Epithelial cell of esophagus (primary cell): ENCODE measurements at places on chromosomes 6 and 20.

GRCh38 chr6:36676141-36677058 lies 2.1 kb upstream of the CDKN1A start:
- DNase-seq: peak; percentile 87

DNA sequence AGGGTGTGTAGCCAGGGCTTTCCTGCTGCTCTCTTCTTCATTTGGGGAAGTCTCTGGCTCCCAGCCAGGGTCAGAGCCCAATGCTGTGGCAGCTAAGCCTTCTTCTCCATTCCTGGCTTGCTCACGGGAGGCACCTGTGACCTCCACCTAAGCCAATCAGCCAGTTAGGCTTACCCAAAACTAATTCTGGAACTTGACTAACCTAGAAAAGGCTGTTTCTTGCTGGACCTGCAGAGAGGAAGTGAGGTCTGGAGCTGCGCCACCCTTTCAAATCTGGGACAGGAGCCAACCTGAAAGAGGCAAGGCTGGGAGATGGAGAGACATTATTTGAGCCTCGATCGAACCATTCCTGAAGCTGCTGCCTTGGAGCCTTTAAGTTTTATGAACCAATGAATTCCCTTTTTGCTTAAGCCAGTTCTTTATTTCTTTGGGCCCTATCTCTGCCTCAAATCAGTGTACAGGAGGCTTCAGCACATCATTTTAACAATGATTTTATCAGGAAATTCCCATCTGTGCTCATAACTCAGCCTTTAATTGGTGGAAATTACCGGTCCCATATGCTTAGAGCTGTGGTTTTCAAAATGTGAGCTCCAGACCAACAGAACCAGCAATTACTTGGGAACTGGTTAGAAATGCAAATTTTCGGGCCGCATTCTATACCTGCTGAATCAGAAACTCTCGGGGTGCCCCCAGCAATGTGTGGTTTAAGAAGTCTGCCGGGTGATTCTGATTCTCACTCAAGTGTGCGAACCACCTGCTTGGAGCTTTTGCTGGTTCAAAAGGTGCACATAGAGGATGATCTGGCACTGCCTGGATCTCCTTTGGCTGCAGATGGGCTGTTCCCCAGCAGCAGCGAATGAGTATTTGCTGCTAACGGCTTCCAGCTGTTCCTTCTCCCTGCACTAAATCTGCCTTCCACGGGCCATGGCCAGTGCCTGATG lies 97.4 kb upstream of the RNF24 start:
- DNase-seq: peak; percentile 43

- DNase-seq: no peak
Measured at GRCh38 chr6:43150051-43150751, 20.9 kb upstream of the SRF start.

DNA sequence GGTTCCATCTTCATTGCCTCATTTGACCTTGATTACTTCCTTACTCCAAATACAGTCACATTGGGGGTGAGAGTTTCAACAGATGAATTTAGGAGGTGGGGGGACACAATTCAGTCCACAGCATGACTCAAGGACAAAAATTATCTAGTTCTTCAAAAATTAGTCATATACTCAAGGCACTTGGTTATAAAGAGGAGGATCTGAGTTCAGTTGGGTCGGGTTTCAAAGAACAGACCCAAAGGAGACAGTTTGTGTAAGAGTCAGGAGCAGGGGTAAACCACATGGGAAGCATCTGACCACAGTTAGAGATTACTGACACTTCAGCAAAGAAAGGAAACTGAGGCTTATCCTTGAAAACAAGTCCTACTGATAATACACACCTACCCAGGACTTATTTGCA lies 138.0 kb downstream of the TBC1D7 start:
- no peak for DNase-seq

GRCh38 chr6:54817834-54818233 lies 28.7 kb upstream of the FAM83B start:
- no peak for DNase-seq

DNA sequence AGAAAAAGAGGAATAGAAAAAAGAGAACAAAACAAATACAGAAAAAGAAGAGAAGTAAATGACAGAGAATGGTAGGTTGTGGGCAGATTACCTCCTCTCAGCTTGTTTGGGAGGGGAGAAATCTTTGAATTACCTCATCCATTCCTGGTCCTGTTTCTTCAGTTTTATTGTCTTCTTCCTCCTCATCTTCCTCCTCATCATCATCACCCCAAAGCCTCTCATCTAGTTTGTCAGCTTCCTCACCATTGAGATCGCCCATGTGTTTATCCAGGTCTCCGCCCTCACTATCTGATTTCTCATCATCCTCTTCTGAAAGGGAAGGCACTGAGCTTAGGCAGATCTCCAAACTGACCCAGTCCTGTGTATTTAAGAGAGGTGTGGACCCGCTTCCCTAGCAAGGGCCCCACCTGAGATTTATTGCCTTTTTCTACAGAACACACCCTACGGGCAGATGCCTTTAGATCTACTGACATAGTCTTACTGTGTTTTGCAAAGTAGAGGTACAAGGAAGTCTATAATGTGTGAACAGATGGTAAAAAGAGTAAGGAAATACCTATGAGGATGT lies 24.2 kb upstream of the LYRM2 start:
- no peak for DNase-seq
